SJSA1 (cell line): ENCODE measurements at places on chromosomes 16 and 17. TPM values are rescaled to one million over a fixed set of nuclear protein-coding genes. Genes with fewer than 3 reads are reported as not detected.

Gene CTRB1
- total RNA-seq = not detected in 2 replicates

DNA sequence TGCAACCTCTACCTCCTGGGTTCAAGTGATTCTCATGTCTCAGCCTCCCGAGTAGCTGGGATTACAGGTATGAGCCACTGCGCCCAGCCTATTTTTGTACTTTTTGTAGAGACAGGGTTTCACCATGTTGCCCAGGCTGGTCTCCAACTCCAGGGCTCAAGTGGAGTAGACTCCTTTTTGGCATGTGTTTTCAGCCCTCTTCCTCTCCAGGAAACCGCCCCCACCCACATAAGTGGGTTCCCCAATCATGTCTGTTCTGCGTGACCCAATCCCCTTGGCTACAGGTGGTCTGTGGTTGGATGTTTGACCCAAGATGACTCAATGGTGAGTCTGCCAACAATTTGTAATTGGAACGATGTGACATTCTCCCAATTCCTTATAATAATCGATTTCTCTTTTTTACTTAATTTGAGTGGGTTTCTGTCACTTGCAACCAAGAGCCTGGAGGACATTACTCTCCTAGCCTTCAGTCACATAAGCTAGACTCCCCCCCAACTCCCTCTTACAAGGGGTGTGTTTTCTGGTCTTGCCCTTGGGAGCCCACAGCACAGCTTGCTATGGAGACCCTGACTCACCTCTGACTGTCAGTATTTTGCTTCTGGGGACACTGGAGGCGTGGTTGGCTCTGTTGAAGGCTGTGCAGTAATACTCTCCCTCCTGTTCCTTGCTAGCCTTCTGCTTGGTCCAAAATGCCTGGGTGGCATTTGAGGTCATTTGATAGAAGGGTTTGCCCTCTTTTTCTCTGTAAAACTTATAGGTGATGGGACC is 34.9 kb downstream of the PECAM1 start:
- no peak for DNase-seq

DNA sequence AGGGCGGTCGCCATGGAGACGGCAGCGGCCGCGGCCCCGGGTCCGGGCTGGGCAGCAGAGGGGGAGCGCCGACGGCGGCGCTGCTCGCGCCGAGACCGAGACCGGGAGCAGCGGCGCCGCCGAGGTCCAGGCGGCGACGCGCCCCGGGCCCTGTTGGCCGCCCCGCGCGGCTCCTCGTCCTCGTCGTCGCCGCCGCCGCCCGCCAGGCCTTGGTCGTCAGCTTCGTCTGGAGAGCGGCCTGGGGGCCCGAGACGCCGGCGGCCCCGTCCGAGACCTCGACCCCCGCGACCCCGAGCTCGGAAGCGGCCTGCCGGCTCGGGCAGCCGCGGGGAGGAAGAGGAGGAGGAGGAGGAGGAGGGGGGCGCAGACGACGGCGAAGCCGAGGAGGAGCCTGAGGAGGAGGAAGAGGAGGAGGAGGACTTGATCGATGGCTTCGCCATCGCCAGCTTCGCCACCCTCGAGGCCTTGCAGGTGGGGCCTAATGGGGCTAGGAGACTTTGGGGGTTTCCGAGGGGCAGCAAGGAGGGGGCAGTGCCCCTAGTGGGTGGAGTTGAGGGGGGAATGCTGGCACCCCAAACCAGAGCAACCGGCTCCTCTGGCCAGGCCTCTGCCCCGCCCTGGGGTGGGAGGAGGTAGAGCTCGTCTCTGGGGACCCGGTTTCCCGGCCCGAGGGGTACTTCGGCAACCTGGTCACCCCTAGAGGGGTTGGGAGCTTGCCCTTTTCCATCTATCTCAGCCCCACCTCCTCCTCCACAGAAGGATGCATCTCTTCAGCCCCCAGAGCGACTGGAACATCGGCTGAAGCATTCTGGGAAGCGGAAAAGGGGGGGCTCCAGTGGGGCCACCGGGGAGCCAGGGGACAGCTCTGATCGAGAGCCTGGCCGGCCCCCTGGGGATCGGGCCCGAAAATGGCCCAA is 1.5 kb downstream of the FBRS start:
- DNase-seq = no peak

DNA sequence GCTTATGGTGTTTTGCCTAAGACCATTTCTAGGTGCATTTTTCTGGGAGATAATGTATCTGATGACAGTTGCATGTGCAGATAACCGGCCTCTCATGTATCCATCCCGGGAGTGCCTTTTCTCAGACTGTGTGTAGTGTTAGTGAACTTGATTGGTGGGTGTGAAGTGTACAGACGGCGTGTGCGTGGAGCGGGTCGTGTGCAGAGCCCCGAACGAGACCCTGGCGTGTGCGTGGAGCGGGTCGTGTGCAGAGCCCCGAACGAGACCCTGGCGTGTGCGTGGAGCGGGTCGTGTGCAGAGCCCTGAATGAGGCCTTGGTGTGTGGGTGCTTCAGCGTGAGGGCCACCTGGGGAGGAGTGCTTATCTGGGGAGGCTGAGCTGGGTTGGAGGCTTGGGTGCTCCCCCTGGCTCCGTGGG is 28.9 kb upstream of the ZNF750 start:
- DNase-seq = no peak
